ENCODE measurements at places on chromosomes 3 and 15. TPM values are rescaled to one million over a fixed set of nuclear protein-coding genes. Genes with fewer than 3 reads are reported as not detected.

GRCh38 chr3:126466886-126467610, 8.6 kb downstream of the ZXDC start:
- DNase-seq = no peak

- no peak for DNase-seq
These were observed 291.6 kb upstream of the VEPH1 start for GRCh38 chr3:157794771-157795170.

DNA sequence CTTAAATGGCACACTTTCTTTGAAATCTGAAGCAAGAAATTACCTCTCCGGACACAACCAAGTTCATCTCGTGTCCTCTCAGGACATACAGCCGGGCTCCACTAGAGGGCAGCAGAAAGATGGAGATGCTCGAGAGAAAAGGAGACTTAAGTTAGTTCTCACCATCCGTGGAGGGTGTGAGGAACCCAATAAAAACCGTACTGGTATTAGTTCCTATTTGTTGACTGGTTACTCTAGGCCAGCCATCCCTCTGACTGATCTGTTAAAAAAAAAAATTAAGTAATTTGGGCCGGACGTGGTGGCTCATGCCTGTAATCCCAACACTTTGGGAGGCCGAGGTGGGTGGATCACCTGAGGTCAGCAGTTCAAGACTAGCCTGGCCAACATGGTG, 7.9 kb upstream of the CYP11A1 start:
- DNase-seq = peak; percentile 80

The CRYGS gene
- total RNA-seq = 6.5 TPM

All from T-cell (primary cell).